Sigmoid colon (tissue), 7 donors: ENCODE measurements at places on chromosomes 1 and 21. TPM values are rescaled to one million over a fixed set of nuclear protein-coding genes. Genes with fewer than 3 reads are reported as not detected.
A peak's percentile ranks its signal among the peaks of the same experiment; 100 is the strongest.

U2AF1 gene
- 47.4 TPM for total RNA-seq

TMEM82 gene
- not detected for total RNA-seq

TDRD10 gene
- 1.2 TPM for total RNA-seq

PBX1 gene
- 154 TPM for total RNA-seq

RPS8 gene
- total RNA-seq, result 2,845 TPM

C1orf74 gene
- 1.4 TPM for total RNA-seq

WNT4 gene
- 0.16 TPM for total RNA-seq

PRR9 gene
- not detected for total RNA-seq

PDXK gene
- 24.7 TPM for total RNA-seq

NPHS2 gene
- total RNA-seq, result not detected

GRCh38 chr21:41634858-41635257 is 126.9 kb upstream of the TMPRSS2 start:
- DNase-seq, result no peak

- DNase-seq, result no peak
Observed at GRCh38 chr1:191558379-191558778, 599.9 kb upstream of the RGS18 start.

DNA sequence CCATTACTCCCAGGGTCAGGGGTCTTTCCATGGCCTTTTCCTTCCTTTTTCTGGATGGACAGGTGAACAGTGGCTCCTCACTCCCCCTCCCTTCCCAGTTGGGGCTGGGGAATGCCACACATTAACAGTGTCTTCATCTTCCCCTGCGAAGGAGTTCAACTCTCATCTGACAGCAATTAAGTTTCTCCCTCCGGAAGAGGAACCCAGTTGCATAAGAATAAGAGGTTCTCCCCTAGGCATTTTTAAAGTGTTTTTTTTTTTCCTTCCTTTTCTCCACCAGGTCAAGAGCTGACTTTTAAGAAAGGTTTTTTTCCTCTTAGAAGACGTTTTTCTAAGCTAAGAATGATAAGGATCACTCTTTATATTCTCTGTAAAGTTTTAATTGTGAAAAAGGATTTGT is 42.3 kb upstream of the FASLG start:
- DNase-seq, result no peak

DNA sequence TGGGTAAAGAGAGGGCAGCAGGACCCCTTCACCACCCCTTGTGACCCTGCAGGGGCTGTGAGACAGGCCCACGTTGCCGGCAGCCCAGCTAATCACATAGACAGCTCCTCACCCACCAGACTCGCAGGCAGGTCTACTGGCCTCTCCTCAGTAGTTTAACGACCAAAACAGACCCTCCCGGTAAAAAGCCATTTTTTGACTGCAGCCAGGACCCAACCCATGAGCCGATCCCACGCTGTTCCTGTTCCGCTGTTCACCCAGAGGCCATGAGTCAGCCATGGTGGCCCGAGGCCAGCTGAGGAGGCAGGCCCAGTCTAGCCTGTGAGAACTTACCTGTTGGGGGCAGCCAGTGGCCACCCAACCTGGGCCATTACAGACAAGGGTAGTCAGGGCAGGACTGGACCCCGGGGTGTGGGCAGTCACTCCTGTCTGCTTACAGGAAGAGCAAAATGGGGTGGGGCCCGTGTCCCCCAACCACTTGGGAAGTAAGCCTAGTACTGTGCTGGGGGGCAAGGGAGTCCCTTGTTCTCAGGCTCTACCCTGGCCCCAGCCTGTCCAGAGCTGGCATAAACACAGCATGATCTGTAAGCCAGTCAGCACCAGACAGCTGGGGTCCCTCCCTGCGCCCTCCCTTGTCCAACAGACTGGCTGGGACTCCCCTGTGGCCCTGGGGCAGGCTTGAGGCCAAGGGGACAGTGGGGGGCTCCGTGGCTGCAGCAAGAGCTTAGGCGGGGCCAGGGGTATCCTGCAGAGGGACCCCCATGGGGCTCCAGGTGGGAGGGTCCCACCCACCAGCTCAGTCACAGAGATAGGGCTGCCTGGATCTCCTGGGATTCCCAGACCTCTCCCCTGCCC is 61.9 kb downstream of the WNT9A start:
- peak; percentile 90 for DNase-seq

DNA sequence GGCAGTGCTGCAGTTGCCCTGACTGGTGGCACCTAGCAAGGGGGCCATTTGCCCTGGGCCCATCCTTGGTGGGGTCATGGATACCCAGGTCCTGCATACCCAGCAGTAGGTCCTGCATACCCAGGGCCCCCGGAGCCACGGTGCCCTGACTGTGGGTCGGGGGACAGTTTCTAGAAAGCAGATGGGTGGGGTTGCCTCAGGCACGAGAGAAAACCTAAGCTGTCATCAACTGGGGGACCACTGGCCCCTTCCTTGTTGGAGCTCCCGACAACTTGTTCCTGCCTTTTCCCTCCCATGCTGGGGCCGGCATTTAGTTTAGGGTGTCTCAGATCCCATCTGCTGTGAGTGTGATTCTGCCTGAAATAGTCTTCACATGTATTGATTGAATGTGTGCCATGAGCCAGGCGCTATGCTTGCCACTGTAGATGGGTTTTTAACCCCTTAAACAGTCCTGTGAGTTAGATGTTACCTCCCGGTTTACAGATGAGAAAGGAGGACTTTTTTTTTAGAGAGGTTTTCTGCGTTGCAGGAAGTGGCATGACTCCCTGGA is 15.6 kb downstream of the SPSB1 start:
- DNase-seq, result no peak

DNA sequence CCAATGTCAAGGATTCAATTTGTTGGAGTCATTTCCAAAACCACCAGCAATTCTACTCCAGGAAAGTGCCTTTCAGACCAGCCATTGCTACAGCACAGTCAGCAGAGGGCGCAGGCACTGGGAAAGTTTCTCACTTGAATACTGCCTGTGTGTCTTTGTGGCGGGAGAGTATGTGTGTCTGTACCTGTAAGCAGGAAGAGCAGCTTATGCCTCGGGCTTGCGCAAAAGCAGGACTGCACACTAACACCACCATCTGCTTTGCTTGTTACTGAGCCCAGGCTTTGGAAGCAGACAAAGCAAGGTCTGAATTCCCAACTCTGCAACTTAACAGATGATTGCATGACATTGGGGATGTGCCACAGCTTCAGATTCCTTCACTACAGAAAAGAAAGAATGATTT is 7.0 kb upstream of the CTSE start:
- peak; percentile 73 for DNase-seq

DNA sequence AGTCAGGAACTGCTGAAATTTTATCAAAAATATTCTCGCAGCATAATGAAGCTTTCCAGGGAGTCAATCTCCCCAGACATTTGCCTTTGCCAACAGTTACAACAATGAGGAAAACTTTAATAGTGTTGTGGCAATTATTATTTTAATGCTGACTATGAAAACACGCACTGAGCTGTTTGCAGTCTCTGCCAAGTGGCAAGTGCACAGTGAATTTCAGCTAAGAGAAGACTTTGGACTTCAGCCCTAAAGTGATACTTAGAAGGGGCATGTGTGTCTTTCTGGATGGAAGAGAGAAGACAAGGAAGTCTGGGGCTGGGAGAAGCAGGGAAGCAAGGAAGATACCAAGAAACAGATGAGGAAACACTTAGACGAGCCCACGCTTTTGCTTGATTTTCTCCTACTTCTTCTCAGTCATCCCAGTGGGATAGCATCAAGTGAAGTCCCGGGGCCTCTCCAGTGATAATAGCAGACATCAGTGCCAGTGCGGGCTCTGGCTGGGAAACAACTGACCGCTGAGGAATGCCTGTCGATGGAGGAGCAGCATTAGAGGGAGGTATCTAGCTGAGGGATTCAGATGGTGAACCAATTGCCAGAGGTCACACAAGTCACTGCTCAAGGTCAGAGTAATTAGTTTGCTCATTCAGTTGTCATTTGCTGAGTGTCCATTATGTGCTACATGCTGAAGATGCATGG is 196.3 kb downstream of the TTLL7 start:
- DNase-seq, result no peak

DNA sequence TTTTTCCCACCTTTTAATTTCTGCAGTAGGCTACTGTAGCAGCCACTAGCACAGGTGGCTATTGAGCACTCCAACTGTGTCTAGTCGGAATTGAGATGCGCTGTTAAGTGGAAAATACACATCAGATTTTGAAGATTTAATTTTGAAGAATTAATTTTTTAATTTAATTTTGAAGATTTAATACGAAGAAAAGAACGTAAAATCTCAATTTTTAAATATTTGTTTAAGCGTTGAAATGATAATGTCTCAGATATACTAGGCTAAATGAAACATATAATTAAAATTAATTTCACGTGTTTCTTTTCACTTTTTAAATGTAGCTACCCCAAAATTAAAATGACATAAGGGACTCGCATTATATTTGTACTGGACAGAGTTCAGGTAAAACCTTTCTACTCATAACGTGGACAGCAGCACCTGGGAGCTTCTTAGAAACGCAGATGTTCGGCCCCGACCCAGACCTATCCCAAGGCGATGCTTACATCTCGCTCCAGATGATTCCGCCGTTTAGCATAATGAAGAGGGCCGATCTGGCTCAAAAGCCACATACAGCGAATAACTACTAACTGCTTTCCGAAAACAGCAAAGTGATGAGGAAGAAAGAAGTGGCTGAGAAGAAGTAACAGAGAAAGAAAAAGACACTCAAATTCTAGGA is 717 bp downstream of the CRYZL1 start:
- DNase-seq, result no peak

- DNase-seq, result no peak
Observed at GRCh38 chr1:104765085-104765484, 1015.4 kb downstream of the AMY1C start.

- DNase-seq, result no peak
Observed at GRCh38 chr1:146032631-146033219, 11.2 kb upstream of the HJV start.

DNA sequence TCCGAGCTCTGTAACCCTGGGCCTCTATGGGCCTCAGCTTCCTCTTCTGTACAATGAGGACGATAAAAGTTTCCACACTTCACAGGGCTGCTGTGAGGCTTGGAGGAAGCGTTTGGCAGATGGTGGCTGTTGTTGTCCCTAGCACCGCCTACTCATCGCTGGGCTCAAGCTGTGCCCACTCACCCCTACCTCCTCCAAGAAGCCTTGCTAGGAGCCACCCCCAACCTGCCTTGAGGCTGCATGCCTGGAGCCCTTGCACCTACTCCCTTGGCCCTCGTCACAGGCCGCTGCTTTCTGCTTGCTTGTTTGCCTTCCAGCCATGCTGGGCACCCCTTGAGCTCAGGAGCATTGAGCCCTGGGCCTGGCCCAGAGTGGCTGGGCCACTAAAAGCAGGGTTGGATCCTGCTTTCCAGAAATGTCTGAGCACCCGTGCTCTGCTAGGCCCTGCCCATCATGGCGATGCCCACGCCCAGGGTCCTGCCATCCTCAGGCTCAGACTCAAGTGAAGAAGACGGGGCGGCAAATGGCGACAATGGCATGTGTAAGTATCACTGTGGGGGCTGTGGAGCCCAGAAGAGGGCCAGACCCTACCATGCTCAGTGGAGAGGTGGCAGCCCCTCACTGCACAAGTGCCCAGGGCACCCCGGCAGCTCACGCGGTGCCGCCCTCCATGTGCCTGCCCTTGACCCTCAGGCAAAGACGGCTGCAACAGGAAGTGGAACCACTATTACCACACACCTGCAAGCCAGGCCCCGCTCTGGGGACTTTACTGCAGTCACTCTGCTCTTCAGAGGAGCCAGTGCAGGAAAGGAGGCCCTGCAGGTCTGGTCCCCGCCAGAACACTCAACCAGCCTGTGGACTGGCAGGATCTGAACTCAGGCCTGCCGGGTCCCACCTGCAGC is 9.5 kb downstream of the SH3BGRL3 start:
- DNase-seq, result no peak

- DNase-seq, result no peak
Observed at GRCh38 chr1:167158111-167158812, 62.4 kb upstream of the POU2F1 start.

GRCh38 chr1:196407358-196408051 is 200.7 kb downstream of the KCNT2 start:
- no peak for DNase-seq

- no peak for DNase-seq
Observed at GRCh38 chr1:244896550-244896949, 32.2 kb upstream of the HNRNPU start.

DNA sequence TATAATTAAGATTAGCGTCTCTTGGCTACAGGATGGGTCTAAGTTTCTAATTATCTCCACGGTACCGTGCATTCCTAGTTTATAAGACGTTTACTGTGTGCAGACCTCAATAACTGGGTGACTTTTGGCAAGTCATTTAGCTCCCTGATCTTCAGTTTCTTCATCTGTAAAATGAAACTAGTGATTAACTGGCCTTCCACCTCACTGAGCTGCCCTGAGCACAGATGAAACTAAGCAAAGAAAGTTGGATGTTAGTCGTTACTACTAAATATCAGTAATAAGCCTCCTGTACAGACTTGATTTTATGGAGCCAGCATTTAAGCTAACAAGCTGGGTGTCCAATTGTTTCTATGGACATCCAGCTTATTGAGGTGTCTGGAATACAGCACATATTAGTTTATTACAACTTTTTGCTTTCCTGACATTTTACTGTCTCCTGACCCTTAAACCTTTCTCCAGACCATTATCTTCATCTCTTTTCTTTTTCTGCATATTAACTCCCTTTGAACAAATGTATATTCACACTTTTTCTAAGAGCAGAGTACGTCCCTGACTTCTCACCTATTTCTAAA is 1.1 kb downstream of the CR2 start:
- no peak for DNase-seq

DNA sequence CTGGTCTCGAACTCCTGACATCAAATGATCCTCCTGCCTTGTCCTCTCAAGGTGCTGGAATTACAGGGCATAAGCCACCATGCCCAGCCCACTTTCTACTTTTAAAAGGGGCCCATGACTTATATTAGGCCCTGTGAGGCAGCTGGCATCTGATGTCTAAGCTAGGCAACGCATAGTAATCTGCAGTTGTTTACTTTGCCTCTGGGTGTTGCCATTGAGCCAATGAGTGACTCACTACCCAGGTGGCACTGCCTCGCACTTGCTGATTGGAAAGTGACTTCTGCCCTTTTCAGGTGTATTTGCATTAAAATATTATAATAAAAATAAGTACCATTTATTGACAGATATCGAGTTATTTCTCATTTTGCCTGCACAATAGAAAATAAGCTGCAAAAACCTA is 84.9 kb downstream of the KIF14 start:
- DNase-seq, result no peak

DNA sequence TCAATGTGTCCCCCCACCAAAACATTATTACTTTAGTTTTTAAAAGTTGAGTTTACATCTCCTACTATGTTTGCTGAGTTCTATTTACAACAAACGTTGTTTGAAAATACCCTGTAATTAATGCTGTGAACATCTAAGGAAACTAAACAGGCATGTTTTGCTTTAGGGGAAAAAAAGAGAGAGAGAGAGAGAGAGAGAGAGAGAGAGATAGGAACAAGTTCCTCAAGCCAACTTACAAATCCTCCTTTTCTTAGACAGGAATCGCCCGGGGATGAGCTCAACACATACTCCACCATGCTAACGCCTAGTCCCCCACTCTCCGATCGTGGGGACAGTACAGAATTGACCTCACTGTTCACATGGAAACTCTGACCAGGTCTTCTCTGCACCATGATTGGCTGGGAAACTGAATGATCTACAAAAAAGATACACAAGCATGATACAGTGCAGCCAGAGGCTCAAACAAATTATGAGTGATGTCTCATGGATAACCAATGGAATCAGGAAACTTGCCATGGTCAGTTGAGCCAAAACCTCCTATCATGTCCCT is 59.8 kb downstream of the PUM1 start:
- DNase-seq, result no peak
